Ureter (tissue), 1 donor: ENCODE measurements at places on chromosomes 3 and 15. TPM values are rescaled to one million over a fixed set of nuclear protein-coding genes. Genes with fewer than 3 reads are reported as not detected.

The UQCRC1 gene
- 178 TPM for total RNA-seq

The MESD gene
- 37.6 TPM for total RNA-seq

The WHAMM gene
- total RNA-seq = 14.4 TPM

The TRIM42 gene
- not detected for total RNA-seq

The ARNT2 gene
- 7.2 TPM for total RNA-seq

The UCN2 gene
- 1.5 TPM for total RNA-seq

The GATA2 gene
- total RNA-seq = 57.8 TPM

The SSUH2 gene
- total RNA-seq = 0.55 TPM

The ZMYND10 gene
- total RNA-seq = 0.26 TPM

The C2CD4A gene
- 0.49 TPM for total RNA-seq

The ERICH6 gene
- total RNA-seq = 0.36 TPM

The PLCB2 gene
- total RNA-seq = 26.9 TPM

The RLBP1 gene
- not detected for total RNA-seq

The SCAANT1 gene
- total RNA-seq = not detected

The MYZAP gene
- 29.3 TPM for total RNA-seq

The THPO gene
- total RNA-seq = 0.89 TPM

The LRRC15 gene
- total RNA-seq = 0.29 TPM

The SAMD7 gene
- not detected for total RNA-seq

The TATDN2 gene
- 37.8 TPM for total RNA-seq

The LYZL4 gene
- total RNA-seq = not detected

The CAPN3 gene
- 18.9 TPM for total RNA-seq

The SPESP1 gene
- 3.0 TPM for total RNA-seq

The DET1 gene
- total RNA-seq = 14.1 TPM

The CELSR3 gene
- total RNA-seq = 1.5 TPM

The FEZF2 gene
- not detected for total RNA-seq

The MKRN3 gene
- total RNA-seq = 1.1 TPM

The FBXL2 gene
- total RNA-seq = 17.8 TPM

The AGBL1 gene
- total RNA-seq = not detected

The IGF2BP2 gene
- total RNA-seq = 5.5 TPM

The STRA6 gene
- 50.9 TPM for total RNA-seq

The GOLGA8M gene
- 5.7 TPM for total RNA-seq

The CTXN2 gene
- total RNA-seq = not detected

The RNU5B-1 gene
- not detected for total RNA-seq

The ITGA11 gene
- 22.8 TPM for total RNA-seq

The GOLGA6L7 gene
- total RNA-seq = not detected

The NEK10 gene
- 9.4 TPM for total RNA-seq
